Prostate gland (tissue), 2 donors: ENCODE measurements at places on chromosomes 6 and 20. TPM values are rescaled to one million over a fixed set of nuclear protein-coding genes. Genes with fewer than 3 reads are reported as not detected.

ECT2L gene
- 0.41 TPM for total RNA-seq

RSPH9 gene
- 1.9 TPM for total RNA-seq

CDSN gene
- total RNA-seq: 0.50 TPM

TREM2 gene
- 8.1 TPM for total RNA-seq

RIMS4 gene
- 1.0 TPM for total RNA-seq

GPLD1 gene
- 13.0 TPM for total RNA-seq

MMP24OS gene
- total RNA-seq: 65.8 TPM

NPBWR2 gene
- total RNA-seq: not detected

RAB32 gene
- 6.3 TPM for total RNA-seq

FAM184A gene
- 7.6 TPM for total RNA-seq

EYA4 gene
- 7.3 TPM for total RNA-seq

EEF1E1 gene
- 23.1 TPM for total RNA-seq

SPEF1 gene
- total RNA-seq: not detected

C6orf47 gene
- total RNA-seq: 25.5 TPM

OR2B6 gene
- total RNA-seq: not detected

DLK2 gene
- 13.5 TPM for total RNA-seq

CDK19 gene
- 41.4 TPM for total RNA-seq

CGA gene
- total RNA-seq: 2.2 TPM

HFE gene
- 16.6 TPM for total RNA-seq

ZFP57 gene
- 0.57 TPM for total RNA-seq

NINL gene
- total RNA-seq: 16.3 TPM

PACRG gene
- 2.9 TPM for total RNA-seq

SLC25A27 gene
- total RNA-seq: 33.7 TPM
